ENCODE measurements at places on chromosomes 5 and 9.

GRCh38 chr9:137411645-137412380 lies 11.1 kb downstream of the EXD3 start:
- no peaks in the 10 kb centered on the region for H3K36me3 ChIP-seq
- H3K4me1 ChIP-seq, result peaks cover 11% of the 10 kb centered on the region
- no peak overlapping the region for H3K27ac ChIP-seq
- H3K4me3 ChIP-seq, result no peak overlapping the region

GRCh38 chr9:91775011-91775707 lies 174.9 kb downstream of the ROR2 start:
- no peaks in the 10 kb centered on the region for H3K4me1 ChIP-seq
- peak; percentile 79 for DNase-seq
- H3K27ac ChIP-seq, result no peak overlapping the region
- peaks cover 21% of the 10 kb centered on the region for H3K27me3 ChIP-seq

GRCh38 chr9:81724242-81724889 lies 35.0 kb upstream of the TLE1 start:
- H3K4me1 ChIP-seq, result no peaks in the 10 kb centered on the region
- H3K27me3 ChIP-seq, result no peaks in the 10 kb centered on the region
- H3K36me3 ChIP-seq, result no peaks in the 10 kb centered on the region
- no peak overlapping the region for H3K4me3 ChIP-seq

- no peak overlapping the region for H3K27ac ChIP-seq
- H3K36me3 ChIP-seq, result peaks cover 10% of the 10 kb centered on the region
- no peak overlapping the region for H3K4me3 ChIP-seq
- DNase-seq, result no peak
- H3K4me1 ChIP-seq, result no peaks in the 10 kb centered on the region
Observed at GRCh38 chr9:120375316-120375715, 204.7 kb downstream of the CDK5RAP2 start.

DNA sequence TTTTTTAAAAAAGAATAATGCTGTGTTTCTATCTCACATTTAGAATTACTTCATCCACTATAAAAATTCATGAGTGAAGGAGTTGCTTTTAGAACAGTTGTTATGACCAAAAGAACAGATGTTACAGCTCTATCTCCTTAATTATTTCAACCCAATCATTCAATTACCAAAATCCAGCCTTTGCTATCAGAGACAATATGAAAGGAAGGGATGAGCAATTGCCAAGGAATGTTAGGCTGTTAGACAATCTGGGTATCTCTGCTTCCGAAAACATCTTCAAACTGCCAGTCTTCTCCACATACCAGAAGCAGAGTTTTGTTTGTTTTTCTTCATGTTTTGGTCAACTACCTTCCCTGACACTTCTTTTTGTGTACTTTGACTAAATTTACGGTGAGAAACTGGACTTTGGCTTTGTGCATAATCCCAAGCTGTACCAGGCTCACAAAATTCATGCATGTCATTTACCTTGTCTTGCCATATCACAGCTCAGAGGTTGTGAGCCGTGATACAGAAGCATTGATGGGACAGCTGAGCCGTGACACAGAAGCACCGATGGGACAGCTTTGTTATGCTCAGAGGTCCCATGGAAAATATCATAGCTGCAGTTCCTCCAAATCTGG lies 405.5 kb downstream of the KIF4B start:
- no peaks in the 10 kb centered on the region for H3K4me1 ChIP-seq
- H3K4me3 ChIP-seq, result no peak overlapping the region
- H3K27ac ChIP-seq, result no peak overlapping the region

GRCh38 chr9:96164268-96164683 lies 137.7 kb downstream of the HSD17B3 start:
- H3K27me3 ChIP-seq, result peaks cover 2% of the 10 kb centered on the region
- H3K4me1 ChIP-seq, result peaks cover 2% of the 10 kb centered on the region
- no peaks in the 10 kb centered on the region for H3K36me3 ChIP-seq
- no peak overlapping the region for H3K4me3 ChIP-seq

- H3K4me3 ChIP-seq, result no peak overlapping the region
- H3K4me1 ChIP-seq, result no peaks in the 10 kb centered on the region
- H3K27ac ChIP-seq, result no peak overlapping the region
- no peak for DNase-seq
- H3K36me3 ChIP-seq, result no peaks in the 10 kb centered on the region
Observed at GRCh38 chr5:179400020-179400419, 54.8 kb upstream of the ADAMTS2 start.

GRCh38 chr9:86485359-86485758 lies 131.1 kb upstream of the TUT7 start:
- no peak for DNase-seq
- H3K36me3 ChIP-seq, result no peaks in the 10 kb centered on the region
- H3K4me3 ChIP-seq, result no peak overlapping the region
- peaks cover 15% of the 10 kb centered on the region for H3K27me3 ChIP-seq
- peaks cover 9% of the 10 kb centered on the region for H3K4me1 ChIP-seq
- H3K27ac ChIP-seq, result no peak overlapping the region

GRCh38 chr9:124306098-124306735 lies 48.5 kb downstream of the NEK6 start:
- peak overlapping the region; percentile 47 for H3K27ac ChIP-seq
- H3K4me3 ChIP-seq, result no peak overlapping the region
- H3K4me1 ChIP-seq, result peaks cover 11% of the 10 kb centered on the region
- H3K36me3 ChIP-seq, result peaks cover 10% of the 10 kb centered on the region

DNA sequence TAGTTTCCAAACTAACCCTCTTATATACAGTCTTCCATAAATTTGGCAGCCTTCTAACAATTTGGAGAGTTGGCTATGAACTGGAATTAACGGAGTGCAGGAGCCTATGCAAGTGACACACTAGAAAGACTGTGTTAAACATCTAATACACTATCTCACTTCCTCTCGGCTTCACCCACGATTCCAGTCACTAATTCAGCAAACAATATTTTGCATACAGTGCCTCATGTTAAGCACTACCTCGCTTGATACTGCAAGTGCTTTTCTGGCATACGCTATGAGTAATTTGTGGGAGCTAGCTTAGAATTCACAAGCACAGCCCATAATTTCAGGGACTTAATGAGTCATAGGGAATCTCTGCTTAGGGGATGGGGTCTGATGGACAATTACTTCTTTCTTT lies 102.5 kb downstream of the ST8SIA4 start:
- peaks cover 12% of the 10 kb centered on the region for H3K36me3 ChIP-seq
- no peak overlapping the region for H3K4me3 ChIP-seq
- H3K4me1 ChIP-seq, result peaks cover 10% of the 10 kb centered on the region
- DNase-seq, result no peak
- no peaks in the 10 kb centered on the region for H3K27me3 ChIP-seq
- no peak overlapping the region for H3K27ac ChIP-seq

GRCh38 chr9:134011401-134011800 lies 13.9 kb upstream of the BRD3OS start:
- no peak for DNase-seq
- peaks cover 3% of the 10 kb centered on the region for H3K27me3 ChIP-seq
- H3K4me1 ChIP-seq, result no peaks in the 10 kb centered on the region

DNA sequence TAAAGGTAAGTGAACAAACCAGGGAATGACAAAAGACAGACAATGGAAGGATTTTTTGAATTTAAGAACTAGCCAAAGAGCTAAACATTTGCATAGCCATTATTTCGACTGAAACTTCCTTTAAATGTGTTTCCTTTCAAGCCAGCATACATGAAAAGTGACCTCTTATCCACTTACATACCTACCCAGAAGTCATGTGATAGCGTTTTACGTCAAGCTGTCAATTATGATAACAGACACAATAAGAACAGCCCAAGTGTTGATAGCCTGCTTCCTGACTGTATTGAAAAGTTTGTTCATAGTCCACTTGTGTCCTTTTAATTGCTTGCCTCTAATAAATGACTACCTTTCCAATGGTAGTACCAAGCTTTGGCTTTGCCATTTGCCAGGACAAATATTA lies 206.0 kb downstream of the NFIB start:
- H3K36me3 ChIP-seq, result no peaks in the 10 kb centered on the region
- H3K27me3 ChIP-seq, result no peaks in the 10 kb centered on the region
- no peak overlapping the region for H3K27ac ChIP-seq
- DNase-seq, result no peak
- no peak overlapping the region for H3K4me3 ChIP-seq

DNA sequence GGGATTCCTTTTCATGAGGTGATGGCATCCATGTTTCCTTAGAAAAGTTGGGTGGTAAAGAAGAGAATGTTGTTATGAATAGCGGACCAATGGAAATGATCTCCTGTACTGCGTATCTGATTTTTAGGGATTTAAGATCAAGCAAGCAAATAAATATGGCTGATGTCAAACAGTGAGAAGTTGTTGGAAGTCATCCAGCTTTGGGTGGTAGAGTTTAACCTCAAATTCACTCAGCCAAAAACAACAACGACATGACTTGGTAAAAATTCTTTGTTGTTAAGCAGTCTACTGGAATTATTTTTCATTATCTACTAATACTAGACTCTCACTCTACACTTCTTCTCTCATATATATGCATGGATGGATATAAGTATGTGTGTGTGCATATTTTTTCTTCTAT lies 426.5 kb downstream of the CTNND2 start:
- no peaks in the 10 kb centered on the region for H3K36me3 ChIP-seq
- no peak for DNase-seq
- H3K27me3 ChIP-seq, result no peaks in the 10 kb centered on the region
- no peak overlapping the region for H3K4me3 ChIP-seq
- no peak overlapping the region for H3K27ac ChIP-seq

DNA sequence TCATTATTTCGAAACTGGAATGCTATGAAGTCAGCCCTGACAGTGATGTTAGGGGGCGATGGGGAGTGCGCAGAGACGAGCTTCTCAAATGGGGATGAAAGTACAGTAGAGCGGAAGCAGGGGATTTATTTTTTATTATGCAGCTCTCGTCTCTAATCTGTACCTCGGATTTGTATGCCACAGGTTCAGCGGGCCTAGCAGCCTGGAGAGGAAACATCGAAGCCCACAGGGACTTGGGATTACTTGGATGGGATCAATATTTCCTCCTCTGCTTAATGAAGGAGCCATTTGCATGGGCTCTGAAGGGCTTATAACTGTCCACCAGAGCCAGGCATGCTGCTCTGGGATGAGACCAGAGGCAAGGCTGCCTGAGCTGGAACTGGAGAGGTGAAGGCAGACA lies 133.5 kb upstream of the RAPGEF1 start:
- H3K36me3 ChIP-seq, result peaks cover 27% of the 10 kb centered on the region
- H3K27ac ChIP-seq, result no peak overlapping the region
- peaks cover 14% of the 10 kb centered on the region for H3K4me1 ChIP-seq
- H3K4me3 ChIP-seq, result no peak overlapping the region
- H3K27me3 ChIP-seq, result no peaks in the 10 kb centered on the region
- DNase-seq, result no peak

- no peak for DNase-seq
- H3K27ac ChIP-seq, result no peak overlapping the region
- H3K27me3 ChIP-seq, result no peaks in the 10 kb centered on the region
- H3K36me3 ChIP-seq, result no peaks in the 10 kb centered on the region
Observed at GRCh38 chr9:132023419-132024180, 56.1 kb downstream of the MED27 start.

DNA sequence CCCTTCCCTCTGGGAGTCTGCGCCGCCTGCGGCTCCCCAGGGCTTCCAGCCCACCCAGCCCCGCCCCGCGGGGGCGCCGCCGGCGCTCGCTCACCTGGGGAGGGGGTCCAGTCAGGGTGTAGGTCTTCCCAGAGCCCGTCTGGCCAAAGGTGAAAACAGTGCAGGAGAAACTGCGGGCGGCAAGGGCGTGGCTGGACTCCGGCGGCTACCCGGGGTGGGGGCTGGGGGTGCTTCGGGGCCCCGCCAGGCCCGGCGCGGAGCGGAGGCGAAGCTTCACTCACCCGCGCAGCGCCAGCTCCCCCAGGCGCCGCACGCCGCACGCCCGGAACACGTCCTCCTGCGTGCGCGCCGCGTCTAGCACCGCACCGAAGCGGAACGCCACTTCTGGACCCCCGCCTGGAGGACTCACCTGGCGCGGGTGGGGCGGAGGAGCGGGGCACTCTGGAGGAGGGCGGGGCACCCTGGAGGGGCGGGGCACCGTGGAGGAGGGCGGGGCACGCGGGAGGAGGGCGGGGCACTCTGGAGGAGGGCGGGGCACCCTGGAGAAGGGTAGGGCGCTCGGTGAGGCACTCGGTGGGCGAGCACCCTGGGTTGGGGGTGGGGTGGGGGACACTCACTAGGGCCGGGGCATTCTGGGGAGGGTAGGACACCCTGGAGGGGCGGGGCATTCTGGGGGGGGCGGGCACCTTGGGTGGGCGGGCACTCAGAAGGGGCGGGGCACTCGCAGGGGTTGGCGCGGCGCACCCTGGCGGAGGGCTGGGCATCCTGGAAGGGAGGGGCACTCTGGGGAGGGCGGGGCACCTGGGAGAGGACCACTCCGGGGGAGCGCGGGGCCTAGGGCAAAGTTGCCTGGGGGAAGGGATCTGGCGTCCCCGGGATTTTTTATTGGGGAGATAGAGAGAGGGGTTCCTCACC lies 814 bp downstream of the KIF12 start:
- H3K27ac ChIP-seq, result no peak overlapping the region
- H3K4me3 ChIP-seq, result no peak overlapping the region
- H3K36me3 ChIP-seq, result no peaks in the 10 kb centered on the region
- H3K4me1 ChIP-seq, result peaks cover 7% of the 10 kb centered on the region
- peak; percentile 44 for DNase-seq
- H3K27me3 ChIP-seq, result peaks cover 70% of the 10 kb centered on the region

DNA sequence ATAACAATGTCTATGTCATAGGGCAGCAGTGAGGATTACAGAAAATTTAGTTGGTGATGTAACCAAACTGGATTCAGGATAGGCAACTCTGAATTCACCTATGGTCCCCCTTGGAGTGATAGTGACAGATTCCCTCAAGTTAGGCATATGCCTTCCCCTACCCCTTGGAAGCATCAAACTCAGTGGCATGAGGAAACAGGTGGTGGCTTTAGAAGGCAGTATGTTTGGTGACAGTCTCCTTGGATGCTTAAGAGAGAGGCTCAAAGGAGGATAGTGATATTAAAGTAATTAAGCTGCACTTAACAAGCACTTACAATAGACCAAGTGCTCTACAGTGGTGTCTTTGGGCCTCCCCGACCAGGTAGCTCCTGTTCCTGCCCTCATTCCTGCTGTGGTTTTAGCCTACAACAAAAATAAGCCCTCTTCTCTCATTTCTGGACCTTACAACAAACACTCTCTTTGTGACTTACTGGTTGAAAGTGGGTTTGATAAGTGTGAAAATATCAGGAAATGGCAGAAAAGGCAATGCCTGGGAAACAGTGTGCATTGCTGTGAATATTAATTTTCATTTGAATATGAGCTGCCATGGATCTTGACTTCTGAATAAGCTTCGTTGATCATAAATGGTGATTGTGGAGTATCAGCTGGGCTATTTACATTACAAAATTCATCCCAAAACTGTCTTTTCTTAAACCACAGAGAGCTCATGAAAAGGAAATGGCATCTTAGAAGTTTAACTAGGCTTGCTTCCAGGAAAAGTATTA lies 29.2 kb downstream of the NR4A3 start:
- H3K4me3 ChIP-seq, result no peak overlapping the region
- H3K27me3 ChIP-seq, result no peaks in the 10 kb centered on the region
- DNase-seq, result no peak
- H3K27ac ChIP-seq, result peak overlapping the region; percentile 63

Data from activated T-cell treated with anti-CD3 and anti-CD28 coated beads, Interleukin-2, amount 50 U/mL, for 24 hours (primary cell).